ENCODE measurements at places on chromosomes 4 and X.

- no peak for DNase-seq
Observed at GRCh38 chr4:53538756-53539155, 52.5 kb downstream of the LNX1 start.

DNA sequence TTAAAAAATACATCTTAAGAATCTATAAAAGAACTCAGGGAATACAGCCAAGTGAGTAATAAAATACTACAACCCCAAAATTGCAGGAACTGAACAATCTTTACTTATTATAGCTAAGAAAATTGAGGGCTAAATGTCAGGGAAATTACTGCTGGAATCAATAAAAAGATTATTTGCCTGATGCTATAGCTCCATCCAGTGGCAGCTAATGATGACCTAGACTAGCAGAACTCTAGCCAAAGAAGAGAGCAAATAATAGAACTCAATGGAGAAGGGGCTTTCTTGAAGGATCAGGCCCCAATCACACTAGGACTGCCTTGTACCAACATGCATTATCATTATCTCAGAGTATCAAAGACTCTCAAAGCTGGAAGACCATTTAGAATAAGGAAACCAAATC lies 85.0 kb upstream of the FAM241A start:
- no peak for DNase-seq

- no peak for DNase-seq
Observed at GRCh38 chrX:150849486-150849885, 49.0 kb downstream of the CD99L2 start.

- DNase-seq, result no peak
Observed at GRCh38 chr4:145044341-145044740, 53.7 kb downstream of the ANAPC10 start.

GRCh38 chr4:2361366-2362265 lies 56.8 kb downstream of the ZFYVE28 start:
- DNase-seq, result no peak

- no peak for DNase-seq
Observed at GRCh38 chr4:15992167-15992485, 29.2 kb upstream of the FGFBP2 start.

Data from stimulated activated CD4-positive, alpha-beta T cell treated with anti-CD3 and anti-CD28 coated beads, TNF-alpha, amount 100 ng/mL, for 1 hour (primary cell).